ENCODE measurements at places on chromosomes 13 and 19. TPM values are rescaled to one million over a fixed set of nuclear protein-coding genes. Genes with fewer than 3 reads are reported as not detected.

DDA1 gene
- total RNA-seq = 46.7 TPM

ZNF415 gene
- 0.72 TPM for total RNA-seq

COX6B2 gene
- 0.55 TPM for total RNA-seq

CYP4F8 gene
- total RNA-seq = not detected

CAMSAP3 gene
- 0.40 TPM for total RNA-seq

PLEKHG2 gene
- 65.7 TPM for total RNA-seq

DMKN gene
- total RNA-seq = 3.5 TPM

LRRC25 gene
- total RNA-seq = 1.6 TPM

ZNF708 gene
- 30.7 TPM for total RNA-seq

DNA sequence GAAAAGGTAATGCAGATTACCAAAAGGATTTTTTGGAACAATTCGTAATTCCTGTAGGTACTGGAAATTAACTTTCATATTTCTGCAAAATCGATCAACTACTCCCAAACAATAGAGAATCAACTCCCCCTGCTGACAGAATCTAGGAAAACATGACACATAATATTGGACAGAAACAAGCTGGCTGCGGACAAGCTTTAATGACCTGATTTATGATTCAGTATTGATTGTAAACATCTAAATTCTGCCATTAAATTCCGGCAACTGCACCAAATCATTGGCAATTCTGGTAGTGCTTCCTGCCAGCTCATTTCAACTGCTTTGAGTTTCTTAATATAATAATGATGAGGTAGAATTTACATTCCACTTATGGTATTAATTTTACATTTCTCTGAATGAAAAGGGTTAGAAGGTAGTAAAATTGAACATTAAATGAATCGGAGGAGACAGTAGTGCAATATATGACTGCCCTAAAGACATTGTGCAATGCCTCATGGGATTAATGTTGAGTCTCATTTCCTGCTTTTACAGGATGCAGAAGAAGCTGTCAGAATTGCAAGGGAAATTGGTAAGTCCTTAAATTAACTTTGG lies 146.5 kb downstream of the PCCA start:
- H3K36me3 ChIP-seq = peaks cover 2% of the 10 kb centered on the region
- no peak overlapping the region for H3K4me3 ChIP-seq
- H3K4me1 ChIP-seq = peaks cover 7% of the 10 kb centered on the region
- no peak for DNase-seq
- peaks cover 3% of the 10 kb centered on the region for H3K27me3 ChIP-seq

DNA sequence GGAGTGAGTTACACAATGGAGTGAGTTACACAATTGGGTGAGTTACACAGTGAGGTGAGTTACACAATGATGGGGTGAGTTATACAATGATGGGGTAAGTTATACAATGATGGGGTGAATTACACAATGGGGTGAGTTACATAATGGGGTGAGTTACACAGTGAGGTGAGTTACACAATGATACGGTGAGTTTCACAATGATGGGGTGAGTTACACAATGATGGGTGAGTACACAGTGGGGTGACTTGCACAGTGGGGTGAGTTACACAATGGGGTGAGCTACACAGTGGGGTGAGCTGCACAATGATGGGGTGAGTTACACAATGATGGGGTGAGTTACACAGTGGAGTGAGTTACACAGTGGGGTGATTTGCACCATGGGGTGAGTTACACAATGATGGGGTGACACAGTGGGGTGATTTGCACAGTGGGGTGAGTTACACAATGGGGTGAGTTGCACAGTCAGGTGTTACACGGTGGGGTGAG lies 52.5 kb upstream of the GAS6 start:
- H3K4me1 ChIP-seq = peaks cover 2% of the 10 kb centered on the region
- no peak for DNase-seq
- H3K36me3 ChIP-seq = no peaks in the 10 kb centered on the region
- H3K27me3 ChIP-seq = peaks cover 38% of the 10 kb centered on the region
- H3K27ac ChIP-seq = no peak overlapping the region
- H3K4me3 ChIP-seq = no peak overlapping the region

GRCh38 chr13:33870046-33870668 lies 52.2 kb downstream of the RFC3 start:
- H3K4me3 ChIP-seq = no peak overlapping the region
- no peak for DNase-seq
- no peaks in the 10 kb centered on the region for H3K27me3 ChIP-seq
- H3K36me3 ChIP-seq = peaks cover 7% of the 10 kb centered on the region
- H3K4me1 ChIP-seq = no peaks in the 10 kb centered on the region

DNA sequence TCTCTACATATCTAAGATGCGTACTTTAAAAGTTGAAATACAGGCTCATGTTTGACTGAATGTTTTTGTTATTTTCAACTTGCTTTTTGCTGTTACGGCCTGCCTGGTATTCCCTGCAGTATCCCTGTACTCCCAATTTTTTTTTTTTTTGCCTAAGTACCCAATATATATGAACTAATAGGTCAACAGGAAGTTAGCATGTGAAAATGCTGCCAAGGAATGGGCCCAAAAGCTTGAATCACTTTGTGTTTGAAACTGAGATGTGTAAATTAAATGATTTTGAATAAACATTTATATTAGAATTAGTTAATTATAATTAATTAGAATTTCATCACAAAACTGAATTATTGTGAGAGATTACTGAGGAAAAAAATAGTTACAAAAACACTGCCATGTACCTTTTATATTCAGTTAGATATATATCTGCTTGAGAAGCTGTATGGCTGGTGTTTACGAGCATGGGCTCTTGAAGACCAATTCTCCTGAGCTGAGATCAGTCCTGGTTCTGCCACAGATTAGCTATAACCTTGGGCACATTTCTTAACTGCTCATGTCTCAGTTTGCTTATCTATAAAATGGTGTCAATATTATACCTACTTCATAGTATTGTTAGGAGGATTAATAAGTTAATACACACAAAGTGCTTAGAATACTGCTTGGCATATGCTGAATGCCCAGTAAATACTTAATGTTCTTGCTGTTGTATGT lies 16.0 kb downstream of the TDRD3 start:
- H3K27me3 ChIP-seq = no peaks in the 10 kb centered on the region
- no peak overlapping the region for H3K27ac ChIP-seq
- H3K36me3 ChIP-seq = peaks cover 27% of the 10 kb centered on the region
- DNase-seq = no peak
- peaks cover 11% of the 10 kb centered on the region for H3K4me1 ChIP-seq

GRCh38 chr13:102907886-102908515 lies 62.2 kb downstream of the ERCC5 start:
- DNase-seq = no peak
- no peaks in the 10 kb centered on the region for H3K4me1 ChIP-seq
- H3K27ac ChIP-seq = no peak overlapping the region
- no peaks in the 10 kb centered on the region for H3K36me3 ChIP-seq
- H3K4me3 ChIP-seq = no peak overlapping the region

GRCh38 chr13:33272531-33273124 lies 12.9 kb downstream of the STARD13 start:
- H3K27me3 ChIP-seq = peaks cover 4% of the 10 kb centered on the region
- no peak overlapping the region for H3K27ac ChIP-seq
- no peaks in the 10 kb centered on the region for H3K36me3 ChIP-seq

- H3K36me3 ChIP-seq = no peaks in the 10 kb centered on the region
- DNase-seq = no peak
- no peak overlapping the region for H3K4me3 ChIP-seq
- peaks cover 6% of the 10 kb centered on the region for H3K4me1 ChIP-seq
- H3K27ac ChIP-seq = no peak overlapping the region
Measured at GRCh38 chr13:97851269-97851668, 102.2 kb upstream of the IPO5 start.

DNA sequence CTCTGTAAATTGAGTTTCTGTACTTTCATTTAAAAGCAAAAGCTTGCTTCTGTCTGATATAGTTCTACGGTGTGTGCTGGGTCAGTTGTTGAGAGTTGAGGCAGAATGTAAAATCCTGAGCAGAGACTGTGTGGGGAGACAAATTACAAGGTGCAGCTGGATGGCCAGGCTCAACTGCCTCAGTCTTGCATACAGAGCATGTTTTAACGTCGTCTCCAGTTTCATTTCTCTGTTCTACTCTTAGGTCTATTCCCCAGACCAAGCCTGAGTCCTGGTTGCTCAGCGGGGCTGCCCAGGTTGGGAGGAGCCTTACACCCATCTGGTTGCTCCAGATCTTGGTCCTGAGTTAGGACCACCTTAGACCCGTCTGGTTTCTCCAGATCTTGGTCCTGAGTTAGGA lies 54.4 kb upstream of the MEDAG start:
- peaks cover 2% of the 10 kb centered on the region for H3K4me1 ChIP-seq
- H3K27ac ChIP-seq = no peak overlapping the region
- no peak overlapping the region for H3K4me3 ChIP-seq
- peaks cover 5% of the 10 kb centered on the region for H3K27me3 ChIP-seq
- H3K36me3 ChIP-seq = no peaks in the 10 kb centered on the region

GRCh38 chr13:91154558-91155353 lies 192.7 kb upstream of the MIR17HG start:
- peaks cover 6% of the 10 kb centered on the region for H3K27me3 ChIP-seq
- H3K4me1 ChIP-seq = no peaks in the 10 kb centered on the region
- H3K36me3 ChIP-seq = no peaks in the 10 kb centered on the region
- H3K27ac ChIP-seq = no peak overlapping the region

DNA sequence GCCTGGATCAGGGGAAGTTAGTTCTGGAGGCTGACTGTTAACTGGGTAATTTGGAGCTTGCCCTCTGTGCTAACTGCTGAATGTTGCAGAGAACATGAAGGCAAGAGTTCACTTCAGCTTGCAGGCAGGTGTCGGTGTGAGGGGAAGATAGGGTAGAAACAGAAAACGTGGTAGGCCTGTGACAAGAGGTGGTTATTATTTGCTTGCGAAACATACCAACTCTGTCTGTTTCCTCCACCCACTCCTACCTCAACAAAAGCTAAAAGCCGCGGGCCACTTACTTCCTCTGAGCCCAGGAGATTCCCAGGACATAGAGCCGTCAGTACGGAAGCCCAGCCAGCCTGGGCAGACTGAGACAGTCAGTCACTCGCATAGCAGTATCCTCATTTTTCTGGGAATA lies 119.2 kb upstream of the ABCC4 start:
- no peak overlapping the region for H3K4me3 ChIP-seq
- H3K27me3 ChIP-seq = peaks cover 5% of the 10 kb centered on the region
- no peak for DNase-seq
- no peak overlapping the region for H3K27ac ChIP-seq
- peaks cover 3% of the 10 kb centered on the region for H3K4me1 ChIP-seq

DNA sequence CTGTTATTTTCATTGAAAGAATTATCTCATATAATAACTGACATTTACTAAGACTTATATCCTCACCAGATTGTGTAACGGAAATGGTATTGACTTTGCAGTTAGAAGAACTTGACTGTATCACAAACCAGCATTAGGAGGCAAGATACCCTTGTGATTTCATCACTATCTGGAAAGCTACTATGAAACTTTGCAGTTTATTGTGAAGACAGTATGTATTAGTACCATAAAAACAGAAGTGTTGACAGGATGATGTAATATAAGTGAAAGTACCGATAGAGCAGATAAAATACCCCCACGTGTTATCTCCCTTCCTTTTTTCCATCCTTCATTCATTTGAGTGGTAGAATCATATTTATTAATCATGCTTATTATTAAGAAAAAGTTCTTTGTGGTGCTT lies 365.7 kb upstream of the KLHL1 start:
- no peaks in the 10 kb centered on the region for H3K4me1 ChIP-seq
- no peak overlapping the region for H3K27ac ChIP-seq
- no peak overlapping the region for H3K4me3 ChIP-seq
- no peaks in the 10 kb centered on the region for H3K36me3 ChIP-seq
- no peak for DNase-seq

DNA sequence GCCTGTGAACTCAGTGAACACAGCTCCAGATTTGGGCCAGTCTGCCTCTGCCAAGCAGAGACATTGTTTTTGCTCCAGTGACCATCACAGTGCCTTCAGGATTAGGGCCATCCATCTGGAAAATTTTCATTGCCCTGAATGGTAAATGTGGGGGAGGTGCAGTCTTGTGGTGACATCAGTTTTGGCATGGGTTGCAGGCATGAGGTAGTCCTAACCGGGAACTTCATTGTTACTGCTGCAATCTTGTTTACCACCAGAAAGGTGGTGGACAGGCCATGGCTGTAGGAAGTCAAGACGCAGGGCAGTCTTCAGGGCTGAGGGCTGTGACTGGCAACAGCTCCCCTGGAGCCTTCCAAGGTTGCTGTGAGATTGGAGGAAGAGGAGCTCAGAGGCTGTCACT lies 55.2 kb downstream of the SPATA13 start:
- no peak for DNase-seq
- no peaks in the 10 kb centered on the region for H3K36me3 ChIP-seq
- peaks cover 22% of the 10 kb centered on the region for H3K4me1 ChIP-seq
- no peaks in the 10 kb centered on the region for H3K27me3 ChIP-seq

GRCh38 chr13:112995395-112996191 lies 26.6 kb downstream of the MCF2L start:
- DNase-seq = no peak
- no peak overlapping the region for H3K4me3 ChIP-seq
- no peaks in the 10 kb centered on the region for H3K36me3 ChIP-seq
- H3K27ac ChIP-seq = no peak overlapping the region
- H3K27me3 ChIP-seq = no peaks in the 10 kb centered on the region

All from activated naive CD8-positive, alpha-beta T cell treated with anti-CD3 and anti-CD28 coated beads, Interleukin-2, amount 10 ng/mL, durations not matched to agents 7 days and 5 days (primary cell).